Activated CD8-positive, alpha-beta memory T cell treated with anti-CD3 and anti-CD28 coated beads for 48 hours (primary cell): ENCODE measurements at places on chromosomes 13 and 19.

GRCh38 chr19:31553112-31553845 is 204.0 kb upstream of the TSHZ3 start:
- no peak for DNase-seq

GRCh38 chr13:27919659-27919933 is 204 bp upstream of the PDX1 start:
- DNase-seq = no peak

DNA sequence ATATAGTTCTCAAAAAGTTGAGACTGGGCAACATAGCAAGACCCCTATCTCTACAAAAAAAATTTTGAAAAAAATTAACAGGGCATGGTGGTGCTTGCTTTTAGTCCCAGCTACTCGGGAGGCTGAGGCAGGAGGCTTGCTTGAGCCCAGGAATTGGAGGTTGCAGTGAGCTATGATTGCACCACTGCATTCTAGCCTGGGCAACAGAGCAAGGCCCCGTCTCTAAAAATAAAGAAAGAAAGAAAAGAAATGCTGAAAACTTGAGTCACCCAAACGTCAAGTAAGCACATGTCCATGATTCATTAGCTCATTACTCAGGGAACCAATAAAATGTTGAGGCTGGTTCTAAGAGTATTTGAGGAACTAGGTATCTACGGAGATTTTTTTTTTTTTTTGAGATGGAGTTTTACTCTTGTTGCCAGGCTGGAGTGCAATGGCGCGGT is 33.9 kb upstream of the SEMA6B start:
- no peak for DNase-seq

DNA sequence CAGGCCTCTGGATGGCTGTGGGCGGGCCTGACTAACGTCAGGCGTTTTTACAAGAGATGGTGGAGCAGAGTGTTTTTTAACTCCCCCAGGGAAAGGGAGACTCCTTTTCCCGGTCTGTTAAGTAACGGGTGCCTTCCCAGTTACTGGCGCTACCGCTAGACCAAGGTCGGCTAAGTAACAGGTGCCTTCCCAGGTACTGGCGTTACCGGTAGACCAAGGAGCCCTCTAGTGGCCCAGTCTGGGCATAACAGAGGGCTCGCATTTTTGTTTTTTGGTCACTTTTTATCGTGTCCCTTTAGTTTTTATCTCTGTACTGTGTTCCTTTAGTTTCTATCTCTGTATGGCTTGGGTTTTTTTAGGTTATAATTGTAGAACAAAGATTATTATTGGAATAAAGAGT is 10.0 kb downstream of the ZNF383 start:
- DNase-seq = no peak

GRCh38 chr13:48942131-48942530 is 33.6 kb upstream of the FNDC3A start:
- no peak for DNase-seq

GRCh38 chr19:16328824-16329482 is 4.3 kb downstream of the KLF2 start:
- no peak for DNase-seq

- no peak for DNase-seq
Observed at GRCh38 chr19:19406878-19407632, 1.6 kb downstream of the GATAD2A start.

GRCh38 chr19:46460981-46461380 is 10.4 kb downstream of the PNMA8A start:
- DNase-seq = no peak

GRCh38 chr13:40517486-40518480 is 148.7 kb downstream of the FOXO1 start:
- DNase-seq = no peak

DNA sequence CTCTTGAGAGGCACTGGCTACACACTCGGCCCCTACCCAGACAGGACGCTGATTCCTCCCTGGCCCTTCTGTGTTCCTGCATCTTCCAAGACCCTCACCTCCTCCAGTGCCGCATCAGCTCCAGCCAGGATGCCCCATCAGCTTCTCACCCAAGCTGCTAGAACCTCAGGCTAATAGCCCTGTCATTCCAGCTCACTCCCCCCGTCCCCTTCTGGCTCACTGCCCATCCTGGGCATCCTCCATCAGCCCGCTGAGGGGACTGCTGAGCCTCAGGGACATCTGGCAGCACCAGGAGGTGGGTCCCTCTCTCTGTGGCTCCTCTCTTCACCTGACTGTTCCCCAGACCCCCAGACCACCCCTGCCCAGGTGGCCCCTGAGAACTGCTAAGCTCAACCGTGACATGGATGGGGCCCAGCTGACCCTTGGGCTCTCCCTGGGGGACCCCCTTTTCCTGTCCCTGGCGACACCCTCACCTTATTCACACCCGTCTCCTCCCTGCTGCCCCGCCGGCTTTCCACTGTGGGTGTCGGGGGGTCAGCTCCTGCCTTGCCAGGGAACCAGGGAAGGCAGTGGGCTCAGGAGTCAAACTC is 4.8 kb downstream of the FFAR3 start:
- DNase-seq = no peak

DNA sequence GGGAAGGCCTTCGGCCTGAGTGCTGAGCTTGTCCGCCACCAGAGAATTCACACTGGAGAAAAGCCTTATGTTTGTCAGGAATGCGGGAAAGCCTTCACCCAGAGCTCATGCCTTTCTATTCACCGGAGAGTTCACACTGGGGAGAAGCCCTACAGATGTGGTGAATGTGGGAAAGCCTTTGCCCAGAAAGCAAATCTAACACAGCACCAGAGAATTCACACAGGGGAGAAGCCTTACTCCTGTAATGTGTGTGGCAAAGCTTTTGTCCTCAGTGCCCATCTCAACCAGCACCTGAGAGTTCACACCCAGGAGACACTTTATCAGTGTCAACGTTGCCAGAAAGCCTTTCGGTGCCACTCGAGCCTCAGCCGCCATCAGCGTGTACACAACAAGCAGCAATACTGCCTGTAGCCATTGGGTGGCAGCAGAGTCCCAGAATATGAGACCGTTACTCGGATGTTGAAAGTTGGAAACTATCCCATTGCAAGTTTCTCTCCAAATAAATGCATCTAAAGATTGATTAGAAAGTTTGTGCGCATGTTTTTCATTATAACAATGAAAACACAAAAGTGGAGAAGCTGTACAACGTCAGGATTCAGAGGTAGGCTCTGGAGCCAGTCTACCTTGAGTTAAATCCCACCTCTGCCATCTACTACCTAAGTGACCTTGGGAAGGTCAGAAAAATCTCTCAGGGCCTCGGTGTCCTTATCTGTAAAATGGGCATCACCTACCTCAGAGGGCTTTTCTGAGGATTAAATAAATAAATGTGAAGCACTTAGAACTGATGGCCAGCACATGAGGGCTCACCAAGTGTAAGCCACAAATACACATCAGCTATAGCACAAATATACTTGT is 21.1 kb downstream of the ZNF473 start:
- DNase-seq = peak; percentile 41

- no peak for DNase-seq
Observed at GRCh38 chr13:79245937-79246577, 160.0 kb downstream of the RBM26 start.

DNA sequence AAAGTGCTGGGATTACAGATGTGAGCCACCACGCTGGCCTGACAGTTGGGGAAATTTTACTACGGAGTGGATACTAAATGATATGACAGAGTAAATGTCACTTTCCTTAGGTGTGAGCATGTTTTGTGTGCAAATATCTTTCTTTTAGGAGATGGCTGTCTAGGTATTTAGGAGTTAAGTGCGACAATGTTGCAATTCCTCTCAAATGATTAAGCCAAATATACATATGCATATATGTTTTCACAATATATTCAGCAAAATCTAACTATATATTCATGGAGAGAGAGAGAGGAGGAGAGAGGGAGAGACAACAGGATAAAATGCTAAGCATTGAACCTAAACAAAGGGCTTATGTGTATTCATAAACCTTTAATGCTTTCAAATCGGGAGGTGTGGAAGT is 5.4 kb upstream of the SERTAD3 start:
- no peak for DNase-seq

DNA sequence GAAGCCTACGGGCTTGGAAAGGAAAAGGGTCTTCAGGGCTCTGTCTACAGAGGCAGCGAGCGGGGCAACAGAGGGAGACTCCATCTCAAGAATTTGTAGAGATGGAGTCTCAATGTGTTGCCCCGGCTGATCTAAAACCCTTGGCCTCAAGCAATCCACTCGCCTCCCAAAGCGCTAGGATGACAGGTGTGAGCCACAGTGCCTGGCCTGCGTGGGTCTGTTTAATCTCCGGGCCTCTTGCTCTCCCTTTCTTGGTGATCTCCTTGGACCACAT is 8.1 kb downstream of the RPS9 start:
- DNase-seq = no peak

- DNase-seq = no peak
Observed at GRCh38 chr13:91248249-91248648, 99.2 kb upstream of the MIR17HG start.

GRCh38 chr13:28540612-28541011 is 45.7 kb upstream of the FLT1 start:
- DNase-seq = no peak

DNA sequence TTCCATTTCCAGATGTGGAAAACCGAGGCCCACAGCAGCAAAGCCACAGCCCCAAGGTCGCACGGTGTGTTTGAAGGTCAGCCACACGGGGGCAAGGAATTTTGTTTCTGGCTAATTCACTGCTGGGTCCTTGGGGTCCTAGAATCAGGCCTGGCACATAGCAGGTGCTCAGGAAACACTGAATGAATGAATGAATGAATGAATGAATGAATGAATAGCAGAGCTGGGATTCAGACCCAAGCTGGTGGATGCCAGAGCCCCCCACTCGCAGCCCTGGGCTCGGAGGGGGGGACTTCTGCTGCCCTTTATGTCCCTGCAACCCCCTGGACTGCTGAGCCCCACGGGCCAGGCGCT is 37.0 kb downstream of the ZNRF4 start:
- DNase-seq = no peak

DNA sequence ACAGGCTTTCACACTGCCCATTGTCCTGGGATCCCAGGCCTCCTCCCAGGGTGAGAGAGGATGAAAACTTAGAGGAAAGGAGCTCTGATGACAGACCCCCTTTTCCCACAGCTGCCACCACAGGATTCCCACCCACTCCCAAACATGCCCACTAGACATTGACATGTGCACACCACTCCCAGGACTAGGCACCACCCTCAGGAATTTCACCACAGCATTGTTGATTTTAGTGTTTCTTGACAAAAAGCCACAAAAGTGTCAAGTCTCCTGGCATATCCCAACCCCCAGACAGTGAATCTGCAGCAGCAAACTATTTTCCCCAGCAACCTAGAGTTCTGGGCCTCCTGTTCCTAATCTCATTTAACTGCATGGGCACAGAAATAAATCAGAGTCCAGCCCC is 10.1 kb downstream of the ZNF714 start:
- DNase-seq = no peak

GRCh38 chr19:44628793-44629192 is 14.9 kb upstream of the PVR start:
- no peak for DNase-seq

- DNase-seq = no peak
Observed at GRCh38 chr19:55494172-55494761, 6.0 kb downstream of the SSC5D start.

GRCh38 chr13:105979131-105980011 is 556.1 kb downstream of the EFNB2 start:
- DNase-seq = no peak

GRCh38 chr19:33803383-33803782 is 6.7 kb downstream of the KCTD15 start:
- DNase-seq = no peak

DNA sequence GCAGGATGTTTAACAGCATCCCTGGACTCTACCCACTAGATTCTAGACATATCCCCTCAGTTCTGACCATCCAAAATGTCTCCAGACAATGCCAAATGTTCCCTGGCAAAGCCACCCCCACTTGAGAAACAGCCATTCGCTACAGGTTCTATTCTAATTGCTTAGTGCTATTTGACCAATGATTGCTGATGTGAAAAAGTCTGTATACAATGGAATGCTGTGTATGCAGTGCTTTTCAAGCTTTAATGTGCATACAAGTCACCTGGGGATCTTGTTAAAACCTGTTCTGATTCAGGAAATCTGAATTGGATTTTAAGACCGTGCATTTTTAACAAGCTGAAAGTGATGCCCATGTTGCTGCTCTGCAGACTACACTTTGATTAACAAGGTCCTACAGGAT is 331.8 kb upstream of the KLF12 start:
- no peak for DNase-seq

DNA sequence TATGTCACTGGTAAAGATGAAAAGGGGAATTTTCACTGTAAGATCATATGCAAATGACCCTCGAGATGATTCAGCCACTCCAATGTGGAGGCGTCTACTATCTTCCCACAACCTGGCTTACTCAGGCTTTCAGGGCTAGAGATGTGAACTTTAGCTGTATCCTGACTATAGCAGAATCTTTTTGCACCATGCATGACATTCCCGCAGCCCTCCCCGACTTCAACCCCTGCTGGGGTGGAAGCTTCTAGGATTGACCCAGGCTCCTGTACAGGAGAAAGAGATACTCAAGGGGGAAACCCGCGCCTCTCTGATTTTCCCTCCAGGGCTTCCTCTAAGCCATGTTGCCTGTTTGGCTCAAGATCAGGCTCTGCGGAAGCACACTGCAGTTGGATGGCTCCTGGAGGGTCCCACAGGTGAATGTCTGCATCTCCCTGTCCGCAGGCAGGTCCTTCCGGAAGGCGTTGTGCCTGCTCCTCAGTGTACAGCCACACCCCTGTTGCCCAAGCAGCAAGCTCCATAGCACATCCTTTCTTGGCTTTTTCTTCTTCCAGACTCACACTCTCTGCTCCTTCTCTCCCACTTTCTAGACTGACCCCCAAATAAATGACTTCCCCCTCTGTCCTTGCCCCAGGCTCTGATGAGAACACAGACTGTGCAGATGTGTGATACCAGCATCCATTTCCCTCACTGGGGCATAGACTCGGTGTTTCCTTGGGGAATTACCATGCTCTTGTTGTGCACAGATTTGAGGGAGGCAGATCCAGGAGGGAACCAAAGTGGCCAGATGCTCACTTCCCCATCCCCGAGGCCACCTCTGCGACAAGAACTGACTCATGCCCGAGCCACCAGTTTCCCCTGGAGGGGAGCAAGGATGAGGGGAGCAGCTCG is 29.1 kb upstream of the POP4 start:
- DNase-seq = no peak
